ENCODE measurements at places on chromosomes 12 and 14.
A peak's percentile ranks its signal among the peaks of the same experiment; 100 is the strongest.

GRCh38 chr14:69317102-69317755 is 57.3 kb downstream of the GALNT16 start:
- DNase-seq = no peak

DNA sequence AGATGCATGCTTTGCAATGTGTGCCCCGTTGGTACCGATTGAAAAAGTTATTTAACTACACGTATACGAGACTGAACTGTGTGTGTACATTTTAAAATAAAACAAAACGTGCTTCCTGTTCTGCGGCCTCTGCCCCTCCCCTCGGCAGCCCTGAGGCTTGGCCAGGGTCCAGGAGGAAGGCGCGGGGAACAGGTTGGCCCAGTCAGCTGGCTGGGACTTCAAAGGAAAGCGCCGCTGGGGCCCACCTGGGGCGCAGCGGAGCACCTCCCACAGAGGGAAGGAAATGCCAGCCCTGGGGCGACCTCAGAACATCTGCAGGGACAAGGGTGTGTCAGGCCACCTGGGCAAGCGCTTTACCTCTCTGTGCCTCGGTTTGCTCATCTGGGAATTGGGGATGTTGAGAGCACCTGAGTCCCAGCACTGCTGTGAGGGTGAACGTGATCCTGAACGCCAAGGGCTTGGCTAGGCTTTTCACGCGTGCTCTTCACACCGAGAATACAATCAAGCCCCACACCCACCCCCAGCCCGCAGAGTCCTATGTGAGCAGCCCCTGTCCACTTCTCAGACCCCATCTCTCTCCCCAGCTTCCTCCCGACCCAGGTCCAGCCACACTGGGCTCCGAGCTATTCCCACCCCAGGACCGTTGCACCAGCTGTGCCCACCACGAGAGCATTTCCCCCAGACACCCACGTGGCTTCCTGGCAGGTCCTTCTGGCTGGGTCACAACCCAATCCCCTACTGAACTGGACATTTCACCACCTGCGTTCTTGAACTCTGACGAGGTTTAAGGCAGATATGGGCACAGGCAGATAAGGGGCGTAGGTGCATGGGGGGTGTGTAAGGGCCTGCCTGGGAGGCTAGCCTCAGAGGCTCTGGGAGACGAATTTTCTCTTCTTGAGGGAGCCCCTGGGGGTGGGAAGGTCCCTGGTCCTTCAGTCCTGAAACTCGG is 41.9 kb upstream of the NCOR2 start:
- DNase-seq = peak; percentile 90

DNA sequence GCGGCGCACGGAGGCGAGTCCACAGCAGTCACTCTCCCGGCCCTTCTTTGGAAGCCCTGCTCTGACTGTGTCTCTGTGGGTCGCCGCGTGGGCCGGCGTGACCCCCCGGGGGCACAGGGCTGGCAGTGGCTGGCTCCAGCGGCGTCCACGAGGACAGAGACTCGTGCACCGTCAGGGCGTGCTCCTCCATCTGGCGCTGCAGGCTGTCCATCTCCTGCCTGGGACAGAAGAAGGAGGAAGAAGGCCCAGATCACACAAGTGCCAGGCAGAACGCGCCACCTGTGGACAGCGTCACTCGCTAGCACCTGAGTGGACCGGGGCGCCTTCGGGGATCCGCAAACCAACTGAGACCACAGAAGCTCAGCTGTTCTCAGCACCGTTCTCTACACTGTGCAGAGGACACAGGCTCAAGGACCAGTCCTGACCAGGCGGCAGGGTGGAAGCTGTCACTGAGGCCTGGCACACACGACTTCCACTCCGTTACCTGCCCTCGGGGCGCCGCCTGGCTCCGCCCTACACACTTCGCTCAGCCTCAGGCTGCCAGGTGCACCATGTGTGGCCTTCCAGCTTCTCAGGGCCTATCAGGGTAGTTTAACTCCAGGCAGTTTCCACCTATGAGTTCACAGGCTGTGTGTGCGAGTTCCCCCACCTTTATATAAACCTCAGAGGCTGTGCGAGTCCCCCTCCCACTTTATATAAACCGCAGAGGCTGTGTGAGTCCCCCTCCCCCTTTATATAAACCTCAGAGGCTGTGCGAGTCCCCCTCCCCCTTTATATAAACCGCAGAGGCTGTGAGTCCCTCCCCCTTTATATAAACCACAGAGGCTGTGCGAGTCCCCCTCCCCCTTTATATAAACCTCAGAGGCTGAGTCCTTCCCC is 11.7 kb upstream of the ANKLE2 start:
- peak; percentile 11 for DNase-seq

- DNase-seq = no peak
These were observed 126.0 kb downstream of the CHST11 start for GRCh38 chr12:104582739-104583138.

GRCh38 chr12:20985399-20985798 is 145.6 kb upstream of the SLCO1B1 start:
- peak; percentile 16 for DNase-seq

DNA sequence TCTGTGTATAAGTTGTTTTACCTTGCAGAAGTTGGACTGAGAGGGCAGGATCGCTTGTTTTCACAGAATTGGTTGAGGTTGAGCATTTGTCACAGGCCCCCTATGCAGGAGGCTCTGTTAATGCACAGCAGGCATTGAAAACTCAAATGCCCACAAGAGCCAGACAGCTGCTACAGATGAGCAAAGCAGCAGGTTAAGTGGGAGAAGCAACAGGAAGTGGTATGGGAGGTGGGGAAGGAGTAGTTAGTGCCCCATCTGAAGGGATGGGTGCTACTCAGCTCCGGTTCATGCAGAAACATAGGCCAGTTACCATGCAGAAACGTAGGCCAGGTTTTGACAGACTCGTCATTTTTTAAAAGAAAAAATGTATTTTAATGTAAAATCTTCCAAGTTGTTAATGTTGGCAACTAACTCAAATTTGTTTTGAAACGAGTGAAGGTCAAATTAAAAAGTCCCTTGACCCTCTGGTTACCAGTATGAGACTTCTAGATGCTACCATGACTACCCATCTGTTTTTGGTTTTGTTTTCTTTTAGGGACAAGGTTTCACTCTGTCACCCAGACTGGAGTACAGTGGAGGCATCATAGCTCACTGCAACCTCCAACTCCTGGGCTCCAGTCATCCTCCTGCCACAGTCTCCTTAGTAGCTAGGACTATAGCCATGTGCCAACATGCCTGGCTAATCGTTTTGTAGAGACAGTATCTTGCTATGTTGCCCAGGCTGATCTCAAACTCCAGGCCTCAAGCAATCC is 84.7 kb upstream of the FRMD6 start:
- DNase-seq = no peak

DNA sequence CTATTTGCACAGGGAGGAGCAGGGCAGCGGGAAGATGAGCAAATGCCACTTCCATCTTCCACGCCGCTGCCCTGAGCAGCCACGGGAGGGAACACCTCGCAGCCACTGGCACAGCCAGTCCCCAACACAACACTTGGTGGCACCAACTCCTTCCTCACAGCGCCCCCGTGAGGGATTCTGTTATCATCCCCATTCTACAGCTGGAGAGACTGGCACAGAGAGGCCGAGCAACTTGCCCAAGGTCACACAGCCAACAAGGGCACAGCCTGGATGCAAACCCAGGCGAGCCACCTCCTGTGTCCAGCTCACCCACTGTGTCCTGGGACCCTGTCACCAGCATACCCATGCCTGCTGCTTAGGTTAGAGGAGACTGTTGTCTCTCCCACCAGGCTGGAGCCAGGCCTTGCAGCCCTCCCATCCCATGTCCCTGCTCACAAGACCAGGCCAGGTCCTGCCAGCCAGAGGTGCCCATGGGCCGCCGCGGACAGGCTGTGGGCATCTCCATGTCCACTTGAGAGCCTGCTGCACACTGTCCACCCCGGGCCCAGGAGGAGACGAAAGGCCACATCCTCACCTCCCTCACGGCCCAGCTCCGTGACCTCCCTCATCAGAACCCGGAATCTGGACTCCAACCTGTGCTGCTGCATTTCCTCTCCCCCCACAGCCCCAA is 57.0 kb downstream of the NCOR2 start:
- peak; percentile 6 for DNase-seq

DNA sequence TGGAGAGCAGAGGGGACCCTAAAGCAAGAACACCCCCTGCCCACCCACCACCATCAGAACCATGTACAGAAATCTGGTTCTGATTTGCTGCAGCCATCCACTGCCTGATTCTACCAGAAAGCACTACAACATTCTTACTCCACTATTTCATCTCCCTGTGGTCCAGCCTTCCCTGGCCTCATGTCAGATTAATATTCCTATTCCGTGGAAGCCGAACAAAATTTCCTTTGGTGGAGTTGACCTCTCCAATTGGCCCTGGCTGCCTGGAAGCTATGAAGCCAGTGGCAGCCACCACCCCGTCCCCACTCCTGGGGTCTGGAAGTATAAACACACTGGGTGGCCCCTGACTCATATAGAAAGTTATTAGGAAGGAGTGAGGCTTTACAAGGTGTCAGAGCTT is 60.2 kb downstream of the ANO2 start:
- no peak for DNase-seq

DNA sequence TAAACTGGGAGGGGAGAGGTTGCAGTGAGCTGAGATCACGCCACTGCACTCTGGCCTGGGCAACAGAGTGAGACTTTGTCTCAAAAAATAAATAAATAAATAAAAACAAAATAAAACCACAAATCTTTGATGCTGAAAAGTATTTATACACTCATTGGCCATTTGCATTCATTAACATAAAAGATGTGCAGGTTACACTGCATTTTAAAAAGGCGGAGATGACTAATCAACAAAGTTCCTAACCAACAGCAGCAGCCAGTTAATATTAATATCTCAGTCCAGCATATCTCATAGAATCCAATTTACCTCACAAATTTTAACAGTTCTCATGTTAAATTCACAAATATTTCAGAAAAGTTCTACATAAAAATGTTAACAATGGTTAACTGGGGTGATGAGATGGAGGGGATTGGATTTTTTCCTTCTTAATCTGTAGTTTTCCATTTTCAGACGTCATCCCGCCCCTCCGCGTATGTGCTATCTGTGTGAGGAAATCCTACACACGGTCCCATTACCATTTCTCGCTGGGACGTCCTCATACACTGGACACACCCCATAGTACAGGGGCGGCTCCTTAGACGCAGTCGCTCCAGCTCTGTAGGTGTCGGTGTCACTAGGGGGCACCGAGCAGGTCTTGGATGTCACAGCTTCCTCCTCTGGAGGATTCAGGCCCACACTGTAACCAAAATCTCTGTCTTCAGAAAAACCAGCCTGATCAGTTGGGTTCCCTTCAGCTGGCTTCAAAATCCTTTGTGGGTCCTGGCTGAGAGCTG is 7.3 kb downstream of the ANKLE2 start:
- DNase-seq = no peak

GRCh38 chr14:94021001-94021400 is 5.1 kb upstream of the OTUB2 start:
- no peak for DNase-seq

DNA sequence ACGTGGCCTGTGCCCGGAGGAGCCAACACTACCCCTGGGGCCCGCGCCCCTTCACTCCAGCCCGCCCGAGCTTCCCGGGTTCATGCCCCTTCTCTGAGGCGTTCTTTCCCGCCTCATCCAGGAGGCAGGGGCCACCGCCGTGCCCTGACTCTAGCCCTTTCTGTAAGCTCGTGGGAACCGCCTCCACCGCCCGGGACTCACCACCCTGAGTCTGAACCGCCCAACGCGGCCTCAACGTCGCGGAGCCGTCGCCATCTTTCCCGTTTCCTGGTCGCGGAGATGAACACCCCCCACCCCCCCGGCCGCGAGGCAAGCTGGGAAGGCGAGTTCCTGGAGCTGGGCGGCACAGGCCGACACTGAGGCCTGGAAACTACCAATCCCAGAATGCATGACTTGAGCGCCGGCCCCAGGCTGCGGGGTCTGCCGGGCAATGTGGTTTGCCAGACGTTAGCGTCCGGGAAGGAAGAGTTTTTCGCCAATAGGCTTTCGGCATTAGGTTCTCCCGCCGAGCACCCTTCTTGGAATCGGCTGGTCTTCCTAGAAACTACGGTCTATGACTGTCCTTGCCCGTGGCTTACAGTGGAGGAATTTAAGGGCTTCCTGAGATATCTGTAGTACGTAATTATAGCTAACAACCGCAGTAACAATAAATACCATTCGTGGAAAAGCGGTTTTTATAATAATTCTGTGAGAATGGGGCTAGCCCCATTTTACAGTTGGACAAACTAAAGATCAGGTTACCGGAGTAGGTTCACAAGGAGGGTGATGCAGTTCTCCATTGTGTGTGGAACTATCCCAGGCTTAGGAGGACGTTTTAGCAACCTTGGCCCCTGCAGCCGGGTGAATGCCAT is at the start of gene DDX23:
Gene DDX23, minus strand, starts transcription at position 281 of the 851 bp plus-strand sequence. CDS start 6,381 bp downstream, outside the sequence.
- DNase-seq = peak; percentile 96

GRCh38 chr12:3931776-3932175 is 58.6 kb upstream of the PARP11 start:
- no peak for DNase-seq

GRCh38 chr12:52693261-52693660 is 10.1 kb downstream of the KRT77 start:
- no peak for DNase-seq

DNA sequence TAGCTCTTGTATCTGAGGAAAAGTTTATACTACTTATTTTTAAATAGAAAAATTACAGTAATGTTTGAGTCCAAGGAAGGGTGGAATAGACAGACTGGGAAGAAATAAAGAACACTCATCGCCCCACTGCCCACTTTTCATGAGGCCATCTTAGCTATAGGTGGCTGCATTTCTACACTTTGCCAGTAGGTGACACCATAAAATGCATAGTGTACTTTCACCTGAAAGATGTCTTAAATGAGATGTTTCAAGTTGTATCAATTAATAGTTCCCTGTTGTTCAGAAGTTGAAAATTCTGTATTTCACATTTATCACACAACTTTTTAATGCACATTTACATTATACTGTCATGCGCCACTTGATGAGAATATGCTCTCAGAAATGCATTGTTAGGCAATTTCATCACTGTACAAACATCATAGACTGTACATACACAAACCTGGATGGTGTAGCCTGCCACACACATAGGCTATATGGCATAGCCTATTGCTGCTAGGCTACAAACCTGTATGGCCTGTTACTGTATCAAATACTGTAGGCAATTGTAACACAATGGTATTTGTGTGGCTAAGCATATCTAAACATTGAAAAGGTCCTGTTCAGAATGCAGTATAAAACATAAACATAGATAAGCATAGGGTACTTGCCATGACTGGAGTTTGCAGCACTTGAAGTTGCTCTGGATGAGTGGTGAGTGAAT is 27.6 kb downstream of the PMCH start:
- DNase-seq = peak; percentile 13

- no peak for DNase-seq
These were observed 1104.0 kb downstream of the SLC6A15 start for GRCh38 chr12:83808591-83808990.

Measured in CD4-positive, alpha-beta T cell treated with Interleukin-21 for 1 hour (primary cell).